Ureter (tissue), 1 donor: ENCODE measurements at places on chromosomes 2 and 18.
A peak's percentile ranks its signal among the peaks of the same experiment; 100 is the strongest.

DNA sequence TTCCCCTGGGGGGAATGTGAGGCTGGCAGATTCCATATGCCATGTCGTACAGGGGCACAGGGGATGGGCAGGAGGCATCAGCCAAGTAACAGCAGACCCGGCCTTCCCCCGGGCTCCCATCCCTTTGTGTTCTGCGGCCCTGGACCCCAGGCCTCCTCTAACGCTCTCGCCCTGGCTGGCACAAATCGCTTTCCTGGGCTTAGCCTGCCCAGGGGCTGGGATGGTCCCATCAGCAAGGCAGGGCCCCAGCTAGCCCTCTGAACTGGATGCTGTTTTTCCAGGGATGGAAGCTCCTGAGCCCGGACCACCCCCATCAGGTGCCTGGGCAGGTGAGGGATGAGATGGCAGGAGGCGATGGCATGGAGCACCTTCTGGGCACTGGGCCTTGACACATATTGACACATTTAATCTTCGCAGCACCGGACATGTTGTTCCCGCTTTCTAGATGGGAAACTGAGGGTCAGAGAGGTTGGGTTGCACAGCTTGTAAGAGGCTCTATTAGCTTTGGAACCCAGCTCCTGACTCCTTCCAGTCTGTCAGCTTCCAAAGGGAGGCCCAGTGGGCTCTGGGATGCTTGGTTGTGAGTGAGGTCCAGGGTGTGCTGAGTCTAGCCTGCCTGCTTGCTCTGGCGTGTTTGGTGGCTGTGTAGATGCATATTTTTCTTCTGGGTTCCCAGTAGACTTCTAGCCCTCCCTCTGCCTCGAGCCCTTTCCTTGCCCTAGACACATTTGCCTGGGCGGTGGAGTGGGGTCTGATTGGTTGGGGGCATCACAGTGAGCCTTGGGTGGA, 40.3 kb downstream of the GLI2 start:
- DNase-seq, result no peak

GRCh38 chr2:205660521-205661124, 21.7 kb upstream of the NRP2 start:
- DNase-seq, result no peak

GRCh38 chr2:176648700-176649297, 379.6 kb downstream of the MTX2 start:
- DNase-seq, result no peak

DNA sequence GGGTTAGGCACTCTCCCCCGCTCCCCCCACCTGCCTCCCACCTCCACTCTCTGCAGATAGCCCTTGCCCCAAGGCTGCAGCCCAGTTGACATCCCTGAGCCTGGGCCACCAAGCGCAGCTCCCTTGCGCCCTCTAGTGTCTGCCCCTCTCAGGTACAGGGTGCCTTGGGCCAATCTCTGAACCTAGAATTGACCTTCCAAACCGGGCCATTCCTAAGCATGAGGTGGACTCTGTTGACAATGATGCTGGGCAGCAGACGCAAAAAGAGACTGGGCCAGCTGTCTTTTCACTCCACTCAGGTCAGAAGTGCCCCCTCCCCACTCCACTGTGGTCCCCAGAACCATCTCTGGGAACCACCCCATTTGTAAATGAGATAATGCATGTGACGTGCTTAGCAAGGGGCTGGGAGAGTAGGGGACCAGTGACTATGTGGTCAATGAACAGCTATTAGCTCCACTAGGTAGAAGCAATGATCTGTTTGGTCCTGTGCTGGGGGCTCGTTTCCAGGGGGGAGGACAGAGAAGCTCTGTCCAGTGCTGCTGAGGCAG, 43.3 kb upstream of the PLB1 start:
- DNase-seq, result peak; percentile 82

DNA sequence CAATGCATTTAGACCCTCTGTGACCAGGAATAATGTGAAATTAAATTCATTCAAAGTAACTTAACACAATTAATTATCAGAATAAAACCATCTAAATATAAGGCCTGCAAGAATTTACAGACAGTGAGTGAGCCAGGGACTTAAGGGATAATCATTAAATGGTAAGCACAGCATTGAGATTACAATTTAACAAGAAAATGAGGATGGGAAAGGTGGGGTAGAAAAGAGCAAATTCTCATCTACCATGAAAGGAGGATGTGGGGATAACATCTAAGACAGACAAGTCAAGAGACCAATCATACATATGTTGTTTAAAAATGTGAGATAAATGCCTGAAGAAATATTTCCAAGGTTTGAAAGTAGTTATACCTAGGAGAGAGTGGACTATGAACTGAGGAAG, 259.3 kb upstream of the NT5C1B start:
- no peak for DNase-seq

GRCh38 chr2:30385327-30385726, 61.7 kb upstream of the LCLAT1 start:
- no peak for DNase-seq

DNA sequence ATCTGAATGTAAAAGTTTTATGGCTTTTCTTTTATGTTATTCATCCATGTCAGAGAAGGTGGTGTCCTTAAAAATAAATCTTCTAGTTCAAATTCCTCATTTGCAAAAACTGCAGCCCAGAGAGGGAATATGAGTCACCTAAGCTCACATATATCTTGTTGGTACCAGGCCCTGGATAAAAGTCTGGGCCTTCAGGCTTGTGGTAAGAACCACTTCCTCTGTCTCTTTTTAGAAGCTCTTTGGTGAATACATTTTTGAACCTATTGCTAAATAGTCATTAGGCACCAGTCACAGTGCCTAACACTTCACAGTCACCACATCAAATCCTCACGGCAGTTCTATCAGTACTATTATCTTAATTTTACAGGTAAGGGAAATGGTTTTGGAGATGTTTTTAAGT, 199.2 kb downstream of the KCNS3 start:
- DNase-seq, result no peak

DNA sequence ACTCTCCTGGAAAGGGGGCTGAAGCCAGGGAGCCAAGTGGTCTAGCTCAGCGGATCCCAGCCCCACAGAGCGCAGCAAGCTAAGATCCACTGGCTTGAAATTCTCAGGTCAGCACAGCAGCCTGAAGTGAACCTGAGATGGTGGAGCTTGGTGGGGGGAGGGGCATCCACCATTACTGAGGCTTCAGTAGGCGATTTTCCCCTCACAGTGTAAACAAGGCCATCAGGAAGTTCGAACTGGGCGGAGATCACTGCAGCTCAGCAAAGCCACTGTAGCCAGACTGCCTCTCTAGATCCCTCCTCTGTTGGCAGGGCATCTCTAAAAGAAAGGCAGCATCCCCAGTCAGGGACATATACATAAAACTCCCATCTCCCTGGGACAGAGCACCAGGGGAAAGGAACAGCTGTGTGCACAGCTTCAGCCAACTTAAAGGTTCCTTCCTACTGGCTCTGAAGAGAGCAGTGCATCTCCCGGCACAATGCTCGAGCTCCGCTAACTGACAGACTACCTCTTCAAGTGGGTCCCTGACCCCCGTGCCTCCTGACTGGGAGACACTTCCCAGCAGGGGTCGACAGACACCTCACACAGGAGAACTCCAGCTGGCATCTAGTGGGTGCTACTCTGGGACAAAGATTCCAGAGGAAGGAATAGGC, 282.3 kb upstream of the EPC2 start:
- no peak for DNase-seq

GRCh38 chr18:12242658-12243260, 11.4 kb upstream of the CIDEA start:
- peak; percentile 31 for DNase-seq

- no peak for DNase-seq
Observed at GRCh38 chr18:44033144-44033701, 647.5 kb upstream of the SETBP1 start.

- DNase-seq, result no peak
Observed at GRCh38 chr18:13643261-13643751, 83.1 kb downstream of the FAM210A start.

GRCh38 chr2:228613133-228613850, 431.8 kb upstream of the SPHKAP start:
- no peak for DNase-seq

DNA sequence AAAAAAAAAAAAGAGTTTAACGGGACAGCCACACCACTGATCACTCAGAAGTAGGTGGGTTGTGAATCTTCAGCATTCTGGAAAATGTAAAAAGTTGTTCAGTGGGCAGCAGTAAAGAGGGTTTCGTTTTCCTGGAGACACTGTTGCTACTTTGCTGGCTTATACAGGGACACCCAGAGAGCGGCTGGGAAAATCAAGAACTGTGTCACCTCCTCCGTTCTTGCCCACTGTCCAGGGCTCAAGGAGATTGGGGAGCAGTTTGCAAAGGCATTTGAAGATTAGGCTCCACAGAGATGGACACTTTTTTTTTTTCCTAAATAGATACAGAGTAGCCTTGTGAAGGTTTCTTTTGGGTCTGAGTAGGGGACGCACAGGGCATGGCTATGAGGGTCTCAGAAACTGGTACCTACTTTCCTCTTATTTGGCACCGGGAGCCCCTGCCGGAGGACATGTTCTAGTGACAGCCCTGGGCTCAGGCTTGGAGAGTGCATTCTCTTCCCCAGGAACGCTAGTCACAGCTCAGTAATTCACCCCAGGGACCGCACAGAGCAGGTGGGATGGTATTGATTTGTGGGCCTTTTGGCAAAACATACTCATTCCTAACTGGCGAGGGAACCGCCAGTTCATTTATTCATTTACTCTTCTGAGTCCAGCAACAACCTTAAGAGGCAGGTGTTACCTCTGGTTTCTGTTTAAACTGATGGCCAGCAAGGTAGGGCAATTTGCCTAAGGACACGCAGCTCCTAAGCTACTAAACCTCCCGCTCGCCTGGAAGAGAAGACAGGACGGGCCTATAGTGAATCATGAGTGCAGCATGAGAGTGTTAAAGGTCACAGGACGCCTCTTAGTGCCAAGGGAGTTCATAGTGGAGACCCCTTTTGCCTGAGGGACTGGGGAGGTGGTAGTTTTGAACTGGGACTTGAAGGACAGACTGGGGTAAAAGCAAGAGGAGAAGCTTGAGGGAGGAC, 53.1 kb downstream of the HPCAL1 start:
- no peak for DNase-seq

GRCh38 chr2:188701836-188702235, 272.3 kb upstream of the COL3A1 start:
- no peak for DNase-seq

GRCh38 chr2:188773075-188773474, 201.1 kb upstream of the COL3A1 start:
- no peak for DNase-seq

- DNase-seq, result no peak
Observed at GRCh38 chr2:172153156-172153555, 50.5 kb upstream of the DLX2 start.

DNA sequence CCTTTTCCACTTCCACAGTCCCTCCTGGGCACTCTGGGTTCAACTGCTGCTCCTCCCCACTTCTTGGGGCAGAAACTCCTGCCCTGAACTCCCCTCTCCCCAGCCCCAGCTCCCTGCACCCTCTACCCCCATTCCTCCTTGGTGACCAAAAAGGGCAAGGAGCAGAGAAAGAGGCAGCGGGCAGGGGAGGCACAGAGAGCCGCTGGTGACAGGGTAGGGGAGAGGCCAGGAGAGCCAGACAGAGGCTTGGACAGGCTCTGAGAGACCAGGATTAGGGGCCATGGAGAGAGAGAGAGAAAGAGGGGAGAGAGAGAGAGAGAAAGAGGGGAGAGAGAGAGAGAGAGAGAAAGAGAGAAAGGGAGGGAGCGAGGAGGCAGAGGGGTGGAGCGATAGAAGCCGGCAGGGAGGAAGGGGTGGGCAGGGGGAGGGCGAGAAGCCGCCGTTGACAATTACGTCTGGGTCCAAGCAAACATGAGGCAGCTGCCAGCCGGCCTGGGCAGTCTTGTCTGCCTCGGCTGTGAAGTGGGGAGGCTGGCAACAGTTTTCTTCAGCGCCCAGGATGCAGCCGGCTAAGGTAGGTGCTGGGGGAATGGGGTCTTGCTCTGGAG, at the start of gene KCNIP3:
TSS of gene KCNIP3 (plus strand) at position 468 of the 608 bp plus-strand sequence. CDS start at position 560, 92 bp downstream.
- no peak for DNase-seq

GRCh38 chr2:213221957-213222356, 62.3 kb upstream of the SPAG16 start:
- no peak for DNase-seq

- DNase-seq, result no peak
Observed at GRCh38 chr2:198706476-198707082, 751.2 kb downstream of the SATB2 start.

DNA sequence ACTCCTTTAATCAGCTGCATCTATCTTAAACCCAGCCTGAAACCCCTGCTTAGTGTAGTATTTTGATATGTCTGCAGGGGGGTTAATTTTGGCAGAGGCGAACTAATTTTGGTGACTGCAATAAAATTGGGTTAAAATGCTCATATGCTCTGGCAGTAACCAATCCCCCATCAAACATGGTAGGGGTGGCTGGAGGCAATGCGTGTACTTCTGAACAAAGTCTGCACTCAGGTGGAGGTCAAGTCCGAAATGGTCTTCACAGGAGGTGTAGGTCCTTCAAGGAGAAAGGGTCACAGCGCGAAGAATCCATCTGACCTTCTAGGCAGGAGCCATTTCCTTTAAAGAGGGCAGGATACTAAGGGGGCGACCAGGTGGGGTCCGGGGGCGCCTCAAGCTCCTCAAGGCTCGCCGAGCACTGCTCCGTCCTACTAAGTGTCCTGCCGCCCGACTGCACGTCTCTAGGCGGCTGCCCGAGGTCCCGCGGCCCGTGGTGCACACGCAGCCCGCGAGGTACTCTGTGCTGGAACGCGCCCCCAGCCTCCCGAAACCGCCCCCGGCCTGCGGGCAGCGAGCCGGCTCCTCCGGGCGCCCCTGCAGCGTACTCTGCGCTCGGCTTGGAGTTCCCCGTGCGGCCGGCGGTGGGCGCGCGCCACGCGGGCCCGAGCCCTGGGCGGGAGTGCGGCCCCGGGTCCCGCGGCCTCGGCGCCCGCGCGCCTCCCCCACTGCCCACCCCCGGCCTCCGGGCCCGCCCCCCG, 1.7 kb upstream of the LDLRAD4 start:
- DNase-seq, result no peak

DNA sequence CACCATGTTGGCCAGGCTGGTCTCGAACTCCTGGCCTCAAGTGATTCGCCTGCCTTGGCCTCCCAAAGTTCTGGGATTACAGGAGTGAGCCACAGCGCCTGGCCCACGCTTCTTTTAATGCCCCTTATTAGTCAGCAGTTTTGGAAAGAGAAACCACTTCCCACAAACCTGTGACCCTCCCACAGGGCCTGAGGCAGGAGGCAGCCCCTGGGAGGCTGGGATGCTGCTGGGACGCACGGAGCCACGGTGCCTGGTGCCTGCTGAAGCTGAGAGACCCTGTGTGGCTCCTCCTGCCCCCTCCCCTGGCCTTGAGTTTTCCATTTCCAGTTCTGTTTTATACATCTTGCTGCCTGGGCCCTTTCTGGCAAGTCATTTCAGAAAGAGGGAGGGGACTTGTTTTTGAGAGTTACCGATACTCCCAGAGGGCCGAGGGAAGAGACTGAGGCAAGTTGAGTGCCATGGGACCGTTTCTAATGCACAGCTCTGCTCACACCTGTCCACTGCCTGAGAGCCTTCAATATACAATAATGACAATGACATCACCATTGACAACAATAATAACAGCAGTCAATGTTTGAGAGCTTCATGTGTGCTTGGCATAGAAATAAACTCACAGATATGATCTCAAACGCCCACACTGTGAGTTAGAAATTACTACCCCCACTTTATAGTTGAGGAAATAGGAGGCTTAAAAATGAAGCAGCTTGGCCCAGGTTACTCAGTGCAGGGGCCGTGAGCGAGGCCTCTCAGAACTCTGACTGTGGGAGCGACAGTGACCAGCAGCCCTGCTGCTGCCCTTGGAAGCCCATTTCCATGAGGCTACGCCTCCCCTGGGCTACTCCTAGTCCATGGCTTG, 78.1 kb upstream of the YWHAQ start:
- no peak for DNase-seq

- DNase-seq, result no peak
Observed at GRCh38 chr2:227608561-227609338, 5.9 kb downstream of the SCYGR3 start.
